ENCODE measurements at places on chromosomes 1 and 21. TPM values are rescaled to one million over a fixed set of nuclear protein-coding genes. Genes with fewer than 3 reads are reported as not detected.

DNA sequence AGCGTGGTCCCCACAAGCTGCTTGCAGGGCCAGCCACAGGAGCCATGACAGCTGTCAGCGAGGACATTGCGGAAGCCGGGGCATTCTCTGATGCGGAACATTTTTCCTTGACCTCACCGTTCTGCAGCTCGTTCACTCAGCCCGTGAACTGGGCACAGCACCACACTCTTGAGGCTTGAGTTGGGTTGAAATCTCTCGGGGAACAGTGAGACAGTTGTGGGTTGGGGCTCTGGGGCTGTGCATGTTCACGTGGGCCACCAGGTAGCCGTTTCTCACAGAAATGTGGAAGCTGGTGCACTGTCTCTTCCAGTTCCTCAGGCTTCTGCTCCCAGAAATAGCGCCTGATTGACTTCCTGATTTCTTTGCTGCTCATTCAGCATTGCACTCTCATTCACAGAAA, 69.8 kb downstream of the SPSB1 start:
- H3K4me1 ChIP-seq, result peaks cover 5% of the 10 kb centered on the region
- H3K27me3 ChIP-seq, result no peaks in the 10 kb centered on the region
- no peak overlapping the region for H3K4me3 ChIP-seq
- peaks cover 19% of the 10 kb centered on the region for H3K36me3 ChIP-seq
- DNase-seq, result no peak

FMN2 gene
- 50.0 TPM for total RNA-seq

MYBPHL gene
- not detected for total RNA-seq

DNA sequence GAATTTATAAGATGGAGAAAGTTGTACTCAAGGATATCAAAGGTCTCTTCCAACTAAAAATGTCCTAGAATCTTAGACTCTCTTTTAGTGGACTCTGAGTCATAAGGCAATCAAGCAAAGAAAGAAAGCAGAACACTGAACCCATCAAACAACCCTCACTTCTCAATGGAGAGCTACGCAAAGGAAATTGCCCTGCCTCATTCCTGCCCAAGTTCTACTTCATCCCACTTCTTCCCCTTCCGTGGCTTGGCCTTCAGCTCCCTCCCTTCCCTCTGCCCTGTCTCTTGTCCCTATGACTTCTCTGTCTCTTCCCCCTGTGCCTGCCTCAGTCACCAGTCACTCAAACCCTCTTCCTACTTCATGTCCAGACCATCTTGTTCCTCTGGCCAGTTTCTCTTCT, 58.5 kb downstream of the RIMS3 start:
- H3K4me1 ChIP-seq, result no peaks in the 10 kb centered on the region
- H3K4me3 ChIP-seq, result no peak overlapping the region
- H3K27me3 ChIP-seq, result peaks cover 16% of the 10 kb centered on the region
- no peak for DNase-seq
- H3K36me3 ChIP-seq, result no peaks in the 10 kb centered on the region

- no peaks in the 10 kb centered on the region for H3K27me3 ChIP-seq
- H3K27ac ChIP-seq, result no peak overlapping the region
- peaks cover 3% of the 10 kb centered on the region for H3K4me1 ChIP-seq
- H3K36me3 ChIP-seq, result peaks cover 14% of the 10 kb centered on the region
- DNase-seq, result peak; percentile 14
Observed at GRCh38 chr1:212413902-212414327, 771 bp downstream of the PACC1 start.

FCGR1A gene
- not detected for total RNA-seq

OR10K2 gene
- total RNA-seq, result not detected

DNA sequence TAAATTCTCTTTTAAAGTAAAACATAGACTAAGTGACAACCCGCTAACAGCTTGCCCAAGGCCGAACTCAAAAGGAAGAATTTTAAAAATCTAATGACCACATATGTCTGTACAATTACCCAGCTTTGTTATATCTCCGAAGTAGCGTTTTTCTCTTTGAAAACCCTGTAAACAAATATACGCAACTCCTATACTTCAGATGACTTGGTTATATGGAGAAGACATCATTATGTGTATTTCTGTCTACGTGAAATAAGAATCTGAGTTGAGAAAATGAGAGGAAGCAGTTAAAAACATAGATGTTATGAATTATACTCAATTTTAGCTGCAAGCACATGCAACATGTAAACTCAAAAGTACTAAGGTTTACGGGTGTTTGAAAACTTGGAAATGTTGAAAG, 2.0 kb downstream of the PBX1 start:
- H3K36me3 ChIP-seq, result no peaks in the 10 kb centered on the region
- peaks cover 3% of the 10 kb centered on the region for H3K4me1 ChIP-seq
- H3K27ac ChIP-seq, result peak overlapping the region; percentile 99
- H3K4me3 ChIP-seq, result peak overlapping the region; percentile 75
- no peak for DNase-seq
- H3K27me3 ChIP-seq, result no peaks in the 10 kb centered on the region

CTSE gene
- total RNA-seq, result not detected

DNA sequence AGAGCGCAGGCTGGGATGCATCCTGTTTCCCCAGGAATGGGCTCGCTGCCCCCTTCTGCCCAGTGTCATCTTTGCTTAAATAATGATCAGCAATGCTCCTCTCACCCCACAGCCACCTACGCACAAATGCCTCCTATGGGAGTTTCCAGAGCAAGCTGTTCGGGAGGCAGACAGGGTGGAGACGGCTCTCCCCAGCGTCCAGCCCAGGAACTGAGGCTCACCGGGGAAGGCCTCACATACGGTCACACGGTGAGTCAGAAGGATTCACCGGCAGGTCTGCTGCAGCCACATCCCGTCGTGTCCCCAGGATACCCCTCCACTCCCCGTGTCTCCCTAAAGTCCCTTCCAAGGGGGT, 40.3 kb upstream of the RUNX3 start:
- H3K4me3 ChIP-seq, result no peak overlapping the region
- H3K27me3 ChIP-seq, result no peaks in the 10 kb centered on the region

GRCh38 chr1:24704411-24705259, 40.6 kb upstream of the CLIC4 start:
- H3K4me3 ChIP-seq, result no peak overlapping the region
- H3K27ac ChIP-seq, result peak overlapping the region; percentile 10
- H3K27me3 ChIP-seq, result no peaks in the 10 kb centered on the region
- peaks cover 17% of the 10 kb centered on the region for H3K4me1 ChIP-seq
- H3K36me3 ChIP-seq, result no peaks in the 10 kb centered on the region

GRCh38 chr21:30990514-30991262, 47.6 kb downstream of the KRTAP19-8 start:
- H3K27ac ChIP-seq, result no peak overlapping the region
- no peaks in the 10 kb centered on the region for H3K27me3 ChIP-seq
- H3K4me3 ChIP-seq, result no peak overlapping the region
- DNase-seq, result no peak
- no peaks in the 10 kb centered on the region for H3K36me3 ChIP-seq

FCRL2 gene
- total RNA-seq, result not detected

DNA sequence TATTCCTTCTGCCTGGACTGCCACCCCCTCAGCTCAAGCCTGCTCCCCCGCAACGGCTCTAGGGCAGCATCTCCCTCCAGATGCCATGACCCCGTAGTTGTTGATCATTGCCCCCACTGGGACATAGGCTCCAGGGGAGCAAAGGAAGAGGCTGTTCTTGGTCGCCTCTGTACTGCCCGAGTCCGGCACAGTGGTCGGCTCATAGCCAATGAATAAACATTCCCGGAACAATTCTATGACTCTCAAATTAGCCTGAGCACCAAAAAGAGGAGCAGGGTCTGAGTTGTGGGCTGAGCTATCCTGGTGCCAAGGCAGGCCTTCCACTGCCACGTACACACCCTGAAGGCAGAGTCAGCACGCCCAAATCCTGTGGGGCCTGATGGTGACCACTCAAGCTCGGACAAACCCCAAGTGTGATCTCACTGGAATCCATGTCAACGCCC, 33.1 kb downstream of the CAPZB start:
- H3K4me1 ChIP-seq, result peaks cover 63% of the 10 kb centered on the region
- DNase-seq, result peak; percentile 57
- no peak overlapping the region for H3K4me3 ChIP-seq
- H3K27me3 ChIP-seq, result no peaks in the 10 kb centered on the region
- peak overlapping the region; percentile 36 for H3K27ac ChIP-seq

DNA sequence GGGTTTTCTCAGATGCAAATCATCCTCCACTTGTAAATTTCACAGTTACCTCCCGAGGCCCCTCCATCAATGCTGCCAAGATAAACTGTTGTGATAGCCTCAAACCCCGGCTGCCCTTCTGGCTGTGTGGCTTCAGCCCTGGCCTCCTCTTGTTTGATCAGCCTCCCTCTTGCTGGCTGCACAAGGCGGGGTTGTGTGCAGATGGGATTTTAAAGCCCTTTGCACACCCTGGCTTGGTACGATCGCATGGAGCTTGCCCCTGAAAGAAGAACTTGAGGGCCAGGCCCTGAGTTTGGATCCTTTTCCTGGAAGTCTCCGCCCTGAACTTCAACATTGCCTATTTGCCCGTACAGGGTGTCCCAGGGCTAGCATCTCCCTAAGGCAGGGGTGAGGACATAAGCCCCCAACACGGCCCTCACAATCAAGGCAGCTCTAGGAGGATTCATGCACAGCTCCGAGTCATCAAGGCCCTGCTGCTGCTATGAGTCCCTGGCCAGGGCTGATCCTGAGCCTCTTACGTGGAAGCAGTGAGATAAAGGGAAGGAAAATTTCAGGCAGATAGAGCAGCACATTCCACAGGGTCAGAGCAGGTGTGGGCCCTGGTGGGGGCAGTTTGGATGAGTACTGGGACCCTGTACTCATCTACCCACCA, 181.2 kb upstream of the VAMP3 start:
- no peaks in the 10 kb centered on the region for H3K4me1 ChIP-seq
- peaks cover 28% of the 10 kb centered on the region for H3K27me3 ChIP-seq
- no peak overlapping the region for H3K4me3 ChIP-seq
- DNase-seq, result peak; percentile 11
- H3K27ac ChIP-seq, result no peak overlapping the region

ROR1 gene
- total RNA-seq, result 10.0 TPM

ZNF593OS gene
- not detected for total RNA-seq

DNA sequence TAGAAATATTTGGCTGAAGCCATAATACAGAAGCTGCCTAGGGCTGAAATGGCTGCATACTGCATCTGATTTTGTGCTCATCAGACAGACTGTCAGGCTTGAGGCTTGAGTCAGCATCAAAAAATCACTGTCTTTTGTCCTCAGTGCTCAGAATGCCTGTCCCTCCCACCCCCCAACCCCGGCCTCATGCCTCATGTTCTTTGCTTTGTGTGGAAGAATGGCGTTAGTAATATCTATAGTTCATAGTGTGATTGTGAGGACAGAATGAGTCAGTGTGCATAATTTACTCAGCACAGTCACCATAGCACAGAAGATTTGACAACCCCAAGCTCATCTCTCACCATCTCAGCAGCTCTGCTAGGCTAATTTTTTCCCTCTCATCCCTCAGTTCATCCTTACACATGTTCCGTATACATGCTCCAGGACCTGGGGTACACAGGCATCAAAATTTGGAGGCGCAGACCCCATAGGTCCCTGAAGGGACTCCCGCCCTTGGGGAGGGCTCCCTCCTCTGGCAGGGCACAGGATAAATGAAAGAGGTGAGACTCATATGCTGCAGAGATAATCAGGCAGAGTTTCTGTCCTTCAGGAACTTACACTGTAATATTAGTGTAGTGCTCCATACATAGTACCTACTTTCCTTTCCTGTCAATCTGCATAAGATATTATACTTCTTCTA, 159.1 kb upstream of the C8B start:
- H3K4me3 ChIP-seq, result no peak overlapping the region
- no peaks in the 10 kb centered on the region for H3K36me3 ChIP-seq
- no peak overlapping the region for H3K27ac ChIP-seq
- no peaks in the 10 kb centered on the region for H3K4me1 ChIP-seq

TMEM82 gene
- total RNA-seq, result not detected

TAS1R3 gene
- not detected for total RNA-seq

DNA sequence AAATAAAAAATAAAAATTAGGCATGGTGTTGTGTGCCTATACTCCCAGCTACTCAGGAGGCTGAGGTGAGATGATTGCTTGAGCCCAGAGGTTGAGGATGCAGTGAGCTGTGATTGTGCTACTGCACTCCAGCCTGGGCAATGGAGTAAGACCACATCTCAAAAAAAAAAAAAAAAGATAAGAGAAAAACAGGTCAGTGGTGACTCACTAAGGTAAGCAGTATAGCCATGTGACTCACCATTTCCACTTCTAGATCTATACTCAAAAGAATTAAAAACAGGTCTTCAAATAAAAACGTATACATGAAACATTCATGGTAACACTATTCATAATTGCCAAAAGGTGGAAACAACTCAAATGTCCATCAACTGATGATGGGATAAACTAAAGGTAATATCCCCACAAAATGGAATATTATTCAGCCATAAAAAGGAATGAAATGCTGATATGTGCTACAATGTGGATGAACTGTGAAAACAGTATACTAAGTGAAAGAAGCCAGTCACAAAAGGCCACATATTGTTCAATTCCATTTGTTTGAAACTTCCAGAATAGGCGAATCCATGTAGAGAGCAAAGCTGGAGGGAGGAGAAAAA, 75.1 kb downstream of the ZNF281 start:
- peaks cover 18% of the 10 kb centered on the region for H3K4me1 ChIP-seq
